ENCODE measurements at places on chromosomes 7 and 10.

GRCh38 chr7:18330548-18330947 is 165.0 kb upstream of the HDAC9 start:
- no peak for DNase-seq

DNA sequence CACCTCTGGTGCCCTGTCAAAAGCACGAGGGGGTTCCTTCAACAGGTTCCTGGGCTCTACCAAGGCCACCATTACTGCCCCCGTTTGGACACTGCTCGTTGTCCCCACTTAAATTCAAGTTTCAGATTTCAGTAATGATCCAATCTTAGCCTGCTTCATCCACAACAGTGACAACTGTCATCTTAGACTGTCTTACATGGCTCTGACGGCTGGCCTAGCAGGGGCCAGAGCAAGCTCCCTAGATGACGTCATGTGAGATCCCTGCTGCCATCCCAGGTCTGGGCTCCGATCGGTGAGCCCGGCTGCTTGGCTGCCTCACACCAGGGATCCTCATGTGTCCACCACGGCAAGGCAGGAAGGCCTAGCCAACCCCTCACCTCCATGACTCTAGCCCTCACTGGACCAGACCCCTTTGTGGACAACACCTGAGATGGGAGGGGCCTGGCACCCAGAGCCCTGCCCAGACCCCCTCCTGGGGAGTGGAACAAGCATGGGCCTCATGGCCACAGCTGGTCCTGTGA is 82.5 kb downstream of the FAM53B start:
- DNase-seq, result no peak

GRCh38 chr10:88833723-88834122 is 17.9 kb downstream of the ANKRD22 start:
- no peak for DNase-seq

DNA sequence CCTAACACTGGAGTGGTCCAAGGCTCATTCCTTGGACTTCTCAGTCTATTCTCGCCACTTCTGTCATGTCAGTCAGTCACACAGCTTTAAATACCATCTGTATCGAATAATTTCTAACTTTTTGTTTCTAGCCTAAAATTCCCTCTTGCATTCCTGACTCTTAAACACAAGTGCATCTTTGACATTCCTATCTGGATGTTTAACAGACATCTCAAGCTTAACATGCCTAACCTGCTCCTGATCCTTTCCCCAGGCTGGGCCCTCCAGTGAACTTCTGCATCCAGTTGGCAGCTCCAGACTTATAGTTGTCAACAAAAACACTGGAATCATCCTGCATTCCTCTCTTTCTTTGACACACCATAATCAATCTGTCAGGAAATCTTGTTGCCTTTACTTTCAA is 4.5 kb upstream of the ABCB4 start:
- no peak for DNase-seq

- DNase-seq, result no peak
These were observed 323.7 kb upstream of the GNAI1 start for GRCh38 chr7:79810916-79811315.

DNA sequence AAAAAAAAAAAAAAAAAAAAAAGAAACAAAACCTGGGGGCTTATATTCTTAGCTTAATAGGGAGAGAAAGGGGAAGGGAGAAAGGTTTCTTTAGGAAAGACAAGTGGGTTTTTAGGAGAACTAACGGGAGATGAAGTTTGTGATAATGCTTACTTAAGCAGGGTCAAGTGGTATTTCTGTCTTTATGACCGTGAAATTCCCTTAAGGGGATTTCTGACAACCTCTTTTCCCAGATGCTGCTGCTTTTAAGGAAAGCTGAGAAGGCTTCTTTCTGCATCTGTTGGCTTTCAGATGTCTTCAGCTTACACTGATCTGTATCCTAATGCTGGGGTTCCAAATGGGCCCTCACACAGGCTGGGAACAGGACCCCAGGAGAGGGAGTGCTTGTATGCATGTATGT is 42.6 kb downstream of the ADAMTS14 start:
- no peak for DNase-seq

DNA sequence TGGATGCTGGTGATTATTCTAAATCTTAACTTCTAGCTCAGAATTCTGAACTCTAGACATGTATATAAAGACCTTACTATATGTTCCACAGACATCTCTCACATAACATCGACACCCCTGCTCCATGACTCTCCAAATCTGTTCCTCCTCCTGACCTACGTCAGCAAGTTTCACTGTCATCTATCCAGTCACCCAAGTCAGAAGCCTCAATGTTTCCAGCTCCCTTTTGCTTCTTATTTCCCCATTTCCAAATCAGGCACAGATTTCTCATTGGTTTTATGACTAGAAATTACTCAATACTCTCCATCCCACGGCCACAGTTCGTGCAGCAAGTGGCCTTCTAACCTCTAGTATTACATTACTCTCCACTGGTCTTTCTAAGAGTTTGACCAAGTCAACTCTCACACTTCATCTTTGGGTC is 28.5 kb downstream of the EPC1 start:
- peak; percentile 35 for DNase-seq

Data from activated CD8-positive, alpha-beta T cell treated with anti-CD3 and anti-CD28 coated beads for 36 hours (primary cell).